ENCODE measurements at places on chromosomes 2 and 18.
A peak's percentile ranks its signal among the peaks of the same experiment; 100 is the strongest.

DNA sequence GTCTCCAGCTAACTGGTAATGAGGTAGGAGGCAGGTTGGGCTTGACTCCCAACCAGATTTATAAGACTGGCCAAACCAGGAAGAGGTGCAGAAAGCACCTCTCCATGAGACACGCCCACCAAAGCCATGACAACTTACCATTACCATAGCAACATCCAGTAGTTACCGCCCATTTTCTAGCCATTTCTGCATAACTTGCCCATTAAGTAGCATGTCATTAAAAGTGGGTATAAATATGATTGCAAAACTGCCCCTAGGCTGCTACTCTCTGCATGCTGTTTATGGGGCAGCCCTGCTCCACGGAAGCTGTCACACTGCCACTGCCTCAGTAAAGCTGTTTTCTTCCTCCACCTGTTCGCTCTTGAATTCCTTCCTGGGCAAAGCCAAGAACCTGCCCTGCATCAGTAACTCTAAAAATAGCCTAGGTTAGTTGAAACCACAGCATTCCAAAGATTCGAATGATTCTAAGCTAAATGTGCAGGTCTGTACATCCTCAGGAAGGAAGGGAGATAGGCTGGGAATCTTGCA is 131.9 kb downstream of the ATL2 start:
- no peak for DNase-seq

DNA sequence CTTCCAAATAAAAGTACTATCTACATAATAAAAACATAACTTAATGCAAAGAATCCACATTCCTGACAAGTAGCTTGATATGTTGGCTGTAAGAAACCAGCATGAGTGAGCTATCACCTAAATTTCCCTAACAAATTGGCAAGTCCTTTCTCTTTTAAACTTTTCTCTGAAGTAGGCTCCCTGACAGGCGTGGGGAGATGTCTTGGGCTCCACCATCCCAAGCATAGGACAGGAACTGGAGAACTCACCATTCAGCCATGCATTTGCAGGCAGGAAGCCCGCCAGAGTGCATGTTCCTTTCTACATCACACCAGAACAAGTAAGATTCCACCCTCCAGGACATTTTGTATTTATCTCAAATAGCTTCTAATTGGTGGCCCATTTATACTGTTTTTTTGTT is 921.9 kb upstream of the CELF4 start:
- DNase-seq: no peak

DNA sequence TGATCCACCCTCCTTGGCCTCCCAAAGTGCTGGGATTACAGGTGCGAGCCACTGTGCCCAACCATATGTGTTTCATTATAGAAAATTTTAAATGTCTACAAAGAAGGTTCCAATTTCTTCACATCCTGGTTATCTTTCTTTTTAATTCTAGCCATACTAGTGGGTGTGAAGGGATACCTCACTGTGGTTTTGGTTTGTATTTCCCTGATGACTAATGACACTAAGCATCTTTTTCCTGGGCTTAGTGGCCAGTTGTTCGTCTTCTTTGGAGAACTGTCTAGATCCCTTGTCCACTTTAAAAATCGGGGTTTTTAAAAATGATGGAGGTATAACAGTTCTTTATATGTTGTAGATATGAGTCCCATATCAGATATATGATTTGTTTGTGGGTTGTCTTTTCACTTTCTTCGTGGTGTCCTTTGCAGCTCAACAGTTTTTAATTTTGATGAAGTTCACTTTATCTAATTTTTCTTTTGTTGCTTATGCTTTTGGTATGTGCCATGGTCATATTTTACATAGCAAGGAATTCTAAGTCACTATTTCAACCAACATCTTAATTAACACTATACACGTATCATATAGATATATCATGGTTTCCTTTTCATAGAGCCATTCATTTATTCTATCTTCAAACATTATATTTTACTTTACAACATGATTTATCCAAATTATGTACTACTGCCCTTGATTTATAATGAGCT is 135.0 kb upstream of the RIOK3 start:
- DNase-seq: no peak

DNA sequence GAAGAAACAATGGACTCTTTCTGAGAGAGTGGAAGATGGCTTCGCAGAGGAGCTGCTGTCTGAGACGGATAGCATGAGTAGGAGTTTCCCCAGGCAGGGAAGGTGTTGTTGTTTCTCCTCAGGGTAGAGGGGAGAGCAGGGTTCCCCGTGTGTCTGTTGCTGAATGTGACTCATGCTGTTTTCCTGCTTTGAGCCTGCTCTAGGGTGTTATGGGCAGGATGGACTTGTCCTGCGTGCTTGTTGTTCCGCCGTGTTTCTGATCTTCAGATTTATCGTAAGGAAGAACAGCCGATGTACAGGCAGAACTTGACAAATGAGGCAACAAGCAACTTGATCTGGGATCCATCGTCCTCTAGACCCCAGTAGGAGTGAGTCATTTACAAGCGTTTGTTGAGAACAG is 19.7 kb upstream of the MYCN start:
- DNase-seq: no peak

GRCh38 chr2:238231251-238231793 is 8.5 kb downstream of the HES6 start:
- DNase-seq: peak; percentile 84

DNA sequence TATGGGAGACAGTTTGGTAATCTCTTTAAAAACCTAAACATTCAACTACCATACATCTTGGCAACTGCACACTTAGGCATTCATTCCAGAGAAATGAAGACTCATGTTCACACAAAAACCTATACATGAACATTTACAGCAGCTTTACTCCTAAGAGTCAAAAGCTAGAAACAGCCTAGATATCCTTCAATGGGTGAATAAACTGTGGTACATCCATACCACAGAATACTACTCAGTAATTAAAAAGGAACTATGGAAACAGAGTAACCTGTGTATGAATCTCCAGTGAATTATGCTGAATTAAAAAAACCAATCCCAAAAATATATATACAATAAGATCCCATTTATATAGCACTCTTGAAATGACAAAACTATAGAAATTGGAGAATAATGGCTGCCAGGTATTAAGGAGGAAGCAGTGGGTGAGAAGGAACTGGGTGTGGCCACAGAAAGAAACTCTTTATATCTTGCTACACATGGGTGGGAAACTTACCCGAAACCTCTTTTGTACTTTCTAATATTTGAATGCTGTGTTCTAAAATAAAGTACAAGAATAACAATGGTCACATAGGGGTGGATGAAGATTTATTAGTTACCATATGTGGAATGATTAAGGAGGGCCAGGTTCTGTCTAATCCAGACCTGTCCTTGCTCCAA is 13.7 kb downstream of the SESTD1 start:
- no peak for DNase-seq

DNA sequence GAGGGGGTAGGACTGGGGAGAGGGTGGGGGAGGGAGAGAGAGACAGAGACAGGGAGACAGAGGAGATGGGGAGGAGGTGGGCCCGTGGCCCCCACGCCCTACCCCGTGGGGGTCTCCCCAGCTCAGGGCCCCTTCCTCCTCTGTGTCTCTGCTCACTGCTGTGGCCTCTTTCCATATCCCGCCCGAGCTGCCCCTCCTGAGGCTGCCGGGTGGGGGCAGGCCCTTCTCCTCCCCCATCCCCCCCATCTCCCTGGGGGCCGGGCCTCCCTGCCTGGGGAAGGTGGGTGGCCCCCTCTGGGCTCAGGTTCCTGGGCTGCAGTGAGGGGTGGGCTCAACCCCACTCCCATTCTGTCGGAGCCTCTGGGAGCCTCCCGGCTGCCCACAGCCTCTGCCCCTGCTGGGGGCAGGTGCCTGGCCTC is 332 bp upstream of the PDCD1 start:
- no peak for DNase-seq

- DNase-seq: no peak
Measured at GRCh38 chr2:168642873-168643272, 159.6 kb upstream of the NOSTRIN start.

DNA sequence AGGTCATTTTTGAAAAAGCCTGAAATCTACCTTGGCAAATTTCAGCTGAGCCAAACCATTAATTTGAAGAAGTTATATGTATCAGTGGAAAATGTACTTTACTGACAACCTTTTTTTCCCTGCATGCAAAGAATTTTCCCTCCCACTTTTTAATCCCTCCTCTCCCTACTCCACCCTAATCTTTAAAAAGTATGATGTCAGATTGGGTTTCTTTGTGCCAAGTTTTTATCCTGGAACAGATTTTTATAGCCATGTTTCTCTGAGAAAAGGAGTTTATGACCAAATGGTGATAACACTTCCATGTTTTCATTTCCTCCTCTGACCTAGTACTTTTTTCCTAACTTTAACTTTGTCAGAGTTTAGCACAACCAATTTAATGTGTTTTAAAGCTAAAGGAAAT is 250.3 kb upstream of the FOSL2 start:
- no peak for DNase-seq

DNA sequence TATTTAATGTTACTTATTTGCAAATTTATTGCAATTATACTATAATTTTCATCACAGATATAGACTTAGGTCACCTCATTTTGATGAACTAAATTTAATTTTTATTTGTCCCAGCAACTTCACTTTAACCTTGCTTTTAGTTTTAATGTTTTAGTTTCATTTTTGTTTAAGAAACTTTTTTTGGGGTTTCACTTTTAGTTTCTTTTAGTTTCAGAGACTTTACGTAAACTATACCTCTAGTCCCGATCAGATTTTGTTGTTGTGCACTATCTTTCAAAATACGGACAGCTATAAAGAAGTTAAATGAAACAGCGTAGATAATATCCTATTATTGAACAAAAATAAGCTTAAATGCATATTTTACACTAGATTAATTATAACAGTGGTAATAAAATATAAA is 460.5 kb downstream of the ERBB4 start:
- no peak for DNase-seq

- DNase-seq: no peak
Measured at GRCh38 chr2:235330775-235331451, 162.9 kb upstream of the AGAP1 start.

DNA sequence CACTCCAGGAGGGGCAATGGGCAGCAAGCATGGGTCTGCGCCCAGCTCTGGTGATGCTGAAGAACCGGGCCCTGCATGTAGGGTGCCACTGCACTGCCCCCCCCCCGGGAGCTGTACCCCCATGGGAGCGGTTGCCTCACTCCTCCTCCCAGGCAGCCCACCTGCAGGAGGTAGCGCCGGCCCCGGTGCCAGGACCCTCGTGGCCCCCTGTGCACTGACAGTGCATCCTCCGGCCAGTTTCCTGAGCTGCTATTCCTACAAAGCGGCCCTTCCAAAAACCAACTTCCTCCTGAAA is 109.4 kb downstream of the ZNF516 start:
- DNase-seq: no peak

- DNase-seq: no peak
Measured at GRCh38 chr2:85235281-85235680, 92.5 kb downstream of the TGOLN2 start.

GRCh38 chr18:54671291-54671881 is 80.3 kb downstream of the DYNAP start:
- no peak for DNase-seq

- DNase-seq: no peak
Measured at GRCh38 chr2:236706288-236706687, 136.7 kb downstream of the ACKR3 start.

DNA sequence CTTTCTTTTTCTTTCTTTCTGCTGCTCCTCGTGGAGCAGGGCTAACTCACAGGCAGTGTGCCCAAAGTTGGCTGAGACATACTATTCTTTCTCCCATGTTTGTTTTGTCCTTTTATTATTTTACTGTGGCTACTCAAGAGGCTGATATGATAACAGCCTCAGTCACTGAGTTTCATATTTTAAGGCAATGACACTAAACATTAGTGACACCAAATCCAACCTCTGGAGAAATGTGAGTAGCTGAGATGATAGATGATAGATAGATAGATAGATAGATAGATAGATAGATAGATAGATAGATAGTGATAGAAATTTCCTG is 45.8 kb upstream of the GLS start:
- no peak for DNase-seq

DNA sequence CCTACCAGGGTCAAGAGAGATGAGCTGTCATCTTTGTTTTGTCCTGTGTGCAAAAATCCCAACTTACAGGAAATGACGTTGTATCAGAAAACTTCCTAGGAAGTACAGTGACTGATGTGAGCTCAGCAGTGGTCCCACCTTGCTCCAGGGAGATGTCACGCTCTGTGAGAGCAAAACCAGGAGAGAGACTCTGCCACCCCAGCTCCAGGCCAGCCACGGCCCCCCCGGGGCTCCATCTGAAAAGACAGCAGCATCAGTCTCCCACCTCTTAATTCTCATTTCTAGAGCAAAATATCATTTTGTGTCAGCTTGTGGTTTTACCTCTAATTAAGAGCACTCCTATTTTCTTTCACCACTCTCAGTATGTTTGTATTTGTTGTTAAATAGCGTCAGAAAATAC is 57.5 kb downstream of the MYL12B start:
- no peak for DNase-seq

GRCh38 chr18:36460854-36461253 is 163.3 kb downstream of the FHOD3 start:
- no peak for DNase-seq

- no peak for DNase-seq
Measured at GRCh38 chr2:14615121-14615520, 17.4 kb upstream of the LRATD1 start.

GRCh38 chr2:179612591-179613298 is 248.7 kb downstream of the ZNF385B start:
- no peak for DNase-seq

- no peak for DNase-seq
Measured at GRCh38 chr2:120520929-120521912, 175.3 kb downstream of the INHBB start.

DNA sequence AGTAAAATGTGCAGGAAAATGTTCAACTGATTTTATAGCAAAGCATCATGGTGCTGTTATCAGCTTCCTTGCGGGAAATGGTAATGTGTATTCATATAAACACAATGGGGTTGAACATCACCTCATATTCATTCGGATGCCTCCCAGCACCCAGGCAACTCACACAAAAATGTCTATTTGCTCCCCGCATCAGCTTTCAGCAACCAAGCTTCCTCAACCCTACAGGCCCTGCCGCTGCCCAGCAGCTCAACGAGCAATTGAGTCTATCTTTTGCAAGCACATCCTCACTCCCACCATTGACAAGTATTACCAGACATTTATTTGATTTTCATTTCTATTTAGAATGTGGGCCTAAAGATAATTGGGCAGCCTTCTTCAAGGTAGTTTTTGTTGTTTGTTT is 2161.4 kb upstream of the PIK3C3 start:
- DNase-seq: no peak

GRCh38 chr2:50777954-50778353 is 254.0 kb downstream of the NRXN1 start:
- DNase-seq: no peak

- peak; percentile 51 for DNase-seq
Measured at GRCh38 chr18:23585007-23585871, 1.1 kb downstream of the NPC1 start.

DNA sequence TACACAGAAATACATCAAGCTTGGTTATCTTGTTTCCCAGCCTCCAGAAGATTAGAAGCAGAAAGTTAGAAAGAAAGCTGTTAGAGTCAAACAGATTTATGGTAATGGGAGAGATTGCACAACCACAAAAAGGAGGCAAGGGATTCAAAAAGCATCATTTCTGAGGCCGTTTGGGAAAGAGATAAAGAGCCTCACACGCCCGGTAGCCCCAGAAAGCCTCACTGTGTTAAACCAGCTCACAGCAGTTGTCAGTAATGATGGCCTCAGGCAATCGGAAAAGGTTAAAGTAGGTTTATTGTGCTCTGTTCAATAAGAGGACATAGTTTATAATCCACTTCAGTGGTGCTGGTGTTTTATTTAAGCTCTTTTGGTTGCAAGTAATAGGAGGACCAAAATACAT is 111.3 kb downstream of the DCC start:
- DNase-seq: no peak

Data from CD4-positive, alpha-beta T cell treated with Interferon gamma for 1 hour (primary cell).